Stimulated activated CD4-positive, alpha-beta T cell treated with anti-CD3 and anti-CD28 coated beads, Interleukin-12 subunit alpha, Interleukin-12 subunit beta, amount 100 ng/mL, for 24 hours (primary cell): ENCODE measurements at places on chromosomes 7 and 10.

- no peak for DNase-seq
These were observed 41.9 kb downstream of the PRSS2 start for GRCh38 chr7:142812437-142813215.

DNA sequence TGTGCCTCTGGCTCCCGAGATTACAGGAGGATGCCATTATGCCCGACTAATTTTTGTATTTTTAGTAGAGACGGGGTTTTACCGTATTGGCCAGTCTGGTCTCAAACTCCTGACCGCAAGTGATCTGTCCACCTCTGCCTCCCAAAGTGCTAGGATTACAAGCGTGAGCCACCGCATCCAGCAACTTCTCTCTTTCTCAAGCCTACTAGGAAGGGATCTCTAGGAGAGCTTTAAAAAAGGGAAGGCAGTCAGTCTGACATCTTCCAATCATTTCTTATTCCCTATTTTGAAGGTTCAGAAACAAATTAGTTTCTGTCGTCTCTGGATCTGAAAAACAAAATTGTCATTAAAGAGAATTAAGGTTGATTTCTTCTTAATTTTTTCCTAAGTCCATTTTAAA, 2.5 kb upstream of the TMEM26 start:
- DNase-seq = no peak

DNA sequence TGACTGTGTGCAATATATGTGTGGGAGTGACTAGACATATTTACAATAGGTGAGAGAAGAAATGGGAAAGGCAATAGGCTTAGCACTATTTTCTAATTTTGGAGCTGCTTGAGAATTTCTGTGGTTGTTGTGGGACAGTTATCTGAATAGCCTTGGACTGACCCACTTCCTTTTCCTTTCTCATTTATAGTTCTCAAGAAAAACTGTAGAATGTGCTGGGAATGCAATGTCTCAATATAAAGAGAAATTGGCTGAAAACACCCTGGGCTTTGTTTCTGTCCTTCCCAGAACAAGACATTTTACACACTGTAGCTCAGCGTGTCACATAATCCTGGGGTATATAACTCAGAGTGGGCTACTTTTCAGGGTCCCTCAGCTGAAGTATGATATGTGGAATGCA, 153.0 kb upstream of the RHOBTB1 start:
- DNase-seq = no peak

- no peak for DNase-seq
These were observed 106.7 kb downstream of the LHPP start for GRCh38 chr10:124568339-124568738.

DNA sequence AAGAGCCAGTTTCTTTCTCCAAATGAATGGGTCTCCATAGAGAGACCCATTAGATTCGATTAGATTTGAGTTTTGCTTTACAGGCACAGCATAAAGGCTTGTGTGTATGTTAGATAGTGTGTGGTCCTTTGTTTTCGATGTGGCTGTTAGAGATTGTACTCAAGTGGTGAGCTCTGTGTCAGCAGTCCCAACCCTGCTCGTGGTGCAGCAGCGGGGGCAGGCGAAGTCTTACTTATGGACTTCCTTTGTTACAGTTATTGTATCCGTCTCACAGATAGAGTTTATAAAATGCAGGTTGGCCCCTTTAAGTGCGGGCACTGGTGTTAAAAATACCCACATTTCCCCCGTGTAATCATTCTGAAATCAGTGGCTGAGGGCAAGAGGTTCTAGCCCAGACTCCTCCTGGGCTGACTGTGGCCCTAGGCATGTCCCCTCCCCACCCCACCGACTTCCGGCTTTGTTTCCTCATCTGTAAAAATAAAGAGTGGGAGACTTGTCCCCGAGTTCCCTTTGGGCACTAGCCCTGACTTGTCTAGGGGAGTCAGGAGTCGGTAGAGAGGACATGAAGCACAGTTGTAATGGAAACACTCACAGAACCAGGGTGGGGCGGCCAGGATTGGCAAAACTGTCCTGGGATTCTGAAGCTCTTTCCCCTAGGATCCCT, 28.6 kb downstream of the MTURN start:
- no peak for DNase-seq

- DNase-seq = no peak
These were observed 3.7 kb downstream of the SND1 start for GRCh38 chr7:127655720-127656119.

DNA sequence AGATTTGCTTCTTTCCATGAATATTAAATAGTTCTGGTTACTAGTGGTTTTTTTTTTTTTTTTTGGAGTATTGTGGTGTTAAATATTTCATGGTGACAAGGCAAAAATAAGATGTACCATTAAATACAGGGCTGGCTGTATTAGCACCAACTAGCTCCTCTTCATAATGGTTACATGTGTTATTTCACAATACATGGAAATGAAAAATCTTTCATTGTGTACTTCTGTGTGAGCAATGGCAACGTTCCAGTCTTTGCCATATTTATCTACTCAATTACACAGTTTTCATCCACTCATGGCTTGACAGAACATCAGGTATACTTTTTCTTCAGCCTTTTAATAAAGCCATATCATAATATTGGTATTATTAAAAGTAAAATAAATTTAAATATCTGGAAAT, 394.7 kb upstream of the GRM3 start:
- DNase-seq = no peak

GRCh38 chr10:132524443-132525285, 12.9 kb upstream of the INPP5A start:
- DNase-seq = no peak

DNA sequence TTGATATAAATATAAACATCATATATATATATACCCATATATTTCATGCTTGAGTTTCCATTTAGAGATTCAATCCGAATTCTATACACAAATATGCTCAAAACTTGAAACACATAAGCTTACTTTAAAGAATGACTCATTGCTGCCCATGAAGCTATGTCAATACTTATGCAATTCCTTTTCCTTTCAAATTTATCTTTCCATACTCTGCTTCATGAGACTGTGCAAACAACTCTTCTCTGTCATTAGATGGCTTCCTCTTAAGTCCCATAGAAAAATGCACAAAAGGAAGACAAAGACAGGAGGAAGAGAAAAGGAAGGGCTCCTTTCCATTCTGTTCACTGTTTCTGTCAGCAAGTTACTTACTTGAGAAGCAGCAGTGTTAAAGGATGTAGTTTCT, 895.7 kb upstream of the SORCS1 start:
- no peak for DNase-seq

DNA sequence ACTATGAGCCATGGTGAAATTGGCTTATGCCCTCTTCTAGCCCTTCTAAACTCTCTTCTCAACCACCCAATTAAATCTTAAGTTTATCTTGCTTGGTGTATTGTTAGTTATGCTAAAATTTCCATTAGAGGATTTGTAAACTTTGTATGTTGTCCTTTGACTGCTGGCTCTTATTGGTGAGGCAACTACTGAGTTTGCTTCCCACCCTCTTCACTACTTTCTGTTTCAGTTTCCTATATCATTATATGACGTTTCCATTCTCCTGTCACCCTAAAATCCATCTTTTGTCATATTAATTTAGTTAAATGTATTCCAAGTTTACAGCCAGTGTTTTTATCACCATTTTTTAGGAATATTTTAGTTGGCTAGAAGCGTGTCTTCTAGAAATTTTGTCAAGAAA, 80.9 kb upstream of the VWC2 start:
- no peak for DNase-seq

GRCh38 chr10:83925133-83925532, 214.2 kb upstream of the GHITM start:
- no peak for DNase-seq

DNA sequence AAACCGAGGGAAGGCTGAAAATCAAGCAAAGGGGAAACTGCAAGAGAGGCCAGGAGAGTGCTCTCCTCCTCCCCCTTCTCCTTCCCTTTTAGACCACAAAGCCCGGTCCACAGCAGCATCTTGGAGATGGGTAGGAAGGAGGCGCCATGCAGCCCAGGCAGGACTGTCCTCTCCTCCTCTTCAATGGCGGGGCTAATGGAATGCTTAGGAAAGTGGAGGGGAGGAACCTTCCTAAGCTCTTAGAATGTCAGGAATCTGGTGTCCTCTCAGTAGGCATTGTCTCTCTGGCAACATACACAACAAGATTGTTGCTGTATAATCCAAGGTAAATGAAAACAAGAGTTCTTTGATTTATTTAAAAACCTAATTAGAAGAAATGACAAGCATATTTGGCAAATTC, 185.1 kb downstream of the DGKI start:
- no peak for DNase-seq

- DNase-seq = no peak
These were observed 192.5 kb downstream of the GFRA1 start for GRCh38 chr10:116080553-116080952.

- DNase-seq = no peak
These were observed 8.3 kb upstream of the CALML5 start for GRCh38 chr10:5507649-5508131.

DNA sequence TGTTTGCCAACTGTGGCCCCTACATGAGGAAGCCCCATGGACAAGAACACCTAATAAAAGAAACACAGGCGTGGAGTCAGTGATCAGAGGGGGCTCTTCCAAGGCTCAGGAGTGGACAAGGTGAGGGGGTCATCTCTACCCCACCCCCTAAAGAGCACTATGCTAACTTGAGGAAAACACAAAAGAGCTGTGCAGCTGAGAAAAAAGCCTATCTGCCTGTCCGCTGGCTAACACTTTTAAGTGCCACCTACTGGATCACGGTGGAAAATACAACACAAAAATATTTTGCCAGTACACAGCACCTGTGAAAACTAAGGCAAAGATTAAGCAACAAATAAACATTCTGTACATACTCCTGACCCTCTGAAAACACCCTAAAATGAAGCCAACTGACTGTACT, 53.1 kb upstream of the COBL start:
- DNase-seq = no peak

DNA sequence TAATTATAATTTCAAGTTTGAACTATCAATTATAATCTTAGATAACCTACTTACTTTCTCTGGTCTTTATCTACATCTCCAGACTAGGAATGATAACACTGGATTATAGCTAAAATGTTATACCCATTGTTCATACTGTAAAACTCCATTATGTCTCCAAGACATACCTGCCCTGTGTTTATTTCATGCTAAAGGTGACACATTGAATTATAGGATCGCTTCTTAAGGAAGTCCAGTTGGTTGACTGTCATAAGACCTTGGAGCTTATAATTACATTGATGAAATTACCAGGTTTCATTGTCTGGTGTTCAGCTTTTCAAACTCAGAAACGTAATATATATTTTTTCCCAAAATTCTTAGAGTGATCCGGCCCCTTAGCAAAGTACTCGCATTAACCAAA, 15.5 kb upstream of the HERC4 start:
- DNase-seq = no peak

- DNase-seq = no peak
These were observed 106.4 kb upstream of the FAM133B start for GRCh38 chr7:92696584-92696983.

DNA sequence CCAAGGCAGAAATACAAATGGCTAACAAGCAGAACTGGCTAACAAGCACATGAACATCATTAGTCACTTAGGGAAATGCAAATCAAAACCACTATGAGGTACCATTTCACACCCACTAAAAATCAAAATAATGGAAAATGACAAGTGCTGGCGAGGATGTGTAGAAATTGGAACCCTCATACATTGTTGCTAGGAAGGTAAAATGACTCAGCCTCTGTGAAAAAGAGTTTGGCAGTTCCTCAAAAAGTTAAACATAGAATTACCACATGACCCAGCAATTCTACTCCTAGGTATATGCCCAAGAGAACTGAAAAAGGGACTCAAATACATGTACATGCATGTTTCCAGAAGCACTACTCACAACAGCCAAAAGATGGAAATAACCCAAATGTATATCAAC, 52.8 kb upstream of the ANAPC16 start:
- no peak for DNase-seq

DNA sequence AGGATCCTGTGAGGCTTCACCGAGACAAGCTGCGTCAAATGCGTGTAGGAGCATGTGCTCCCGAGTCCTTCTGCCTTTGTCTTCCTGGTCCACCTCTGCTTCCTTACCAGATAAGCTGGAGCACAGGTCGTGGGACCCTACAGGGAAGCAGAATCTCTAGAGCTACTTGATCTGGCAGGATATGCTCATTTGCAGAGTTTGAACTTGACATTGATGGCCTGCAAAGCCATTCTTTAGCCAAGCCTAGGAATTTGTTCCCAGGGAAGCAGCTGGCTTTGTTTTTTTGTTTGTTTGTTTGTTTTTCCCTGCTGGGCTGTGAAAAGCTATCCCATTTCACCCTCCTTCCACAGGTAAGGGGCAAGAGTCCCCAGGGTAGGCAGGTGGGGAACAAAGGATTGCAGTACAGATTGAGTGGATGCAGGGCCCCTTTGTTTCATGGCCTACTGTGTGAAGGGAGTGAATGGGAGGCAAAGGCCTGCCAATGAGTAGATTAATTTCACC, 200.0 kb upstream of the BMPER start:
- no peak for DNase-seq

- DNase-seq = no peak
These were observed 55.4 kb downstream of the ZRANB1 start for GRCh38 chr10:124997306-124997705.

DNA sequence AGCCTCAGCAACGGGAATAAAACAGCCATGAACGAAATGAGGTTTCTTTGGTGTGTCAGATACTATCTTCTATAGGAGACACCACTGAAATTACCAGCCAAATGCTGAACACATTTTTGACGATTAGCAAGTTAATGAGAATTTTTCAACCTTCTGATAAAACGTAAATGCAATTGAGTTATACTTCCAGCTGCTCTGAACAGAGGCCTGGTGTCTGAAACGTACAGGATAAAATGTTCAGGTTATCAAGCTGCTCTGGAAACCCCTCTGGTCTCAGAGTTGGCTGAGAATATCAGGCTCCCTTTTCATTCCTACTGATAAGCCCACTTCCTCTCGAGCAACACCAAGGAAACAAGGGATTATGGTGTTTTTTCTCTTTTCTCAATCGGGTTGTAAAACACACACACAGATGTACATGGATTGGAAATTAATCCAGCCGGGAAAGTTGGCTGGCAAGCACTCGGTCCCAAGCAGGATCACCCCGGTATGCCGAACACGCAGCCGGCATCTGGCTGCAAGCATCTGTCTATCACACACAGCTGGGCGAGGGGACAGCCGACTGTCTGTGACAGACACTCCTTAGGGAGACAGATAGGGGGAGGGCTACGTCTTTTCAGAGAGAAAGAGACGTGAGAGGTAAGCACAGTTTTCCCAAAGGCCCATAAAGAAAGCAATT, 171.8 kb downstream of the PRKAG2 start:
- no peak for DNase-seq

- DNase-seq = no peak
These were observed 20.2 kb downstream of the TAS2R16 start for GRCh38 chr7:122975341-122975740.
